ENCODE measurements at places on chromosomes 3 and 15.

GRCh38 chr3:193598202-193598601 is 5.2 kb downstream of the OPA1 start:
- DNase-seq, result no peak

DNA sequence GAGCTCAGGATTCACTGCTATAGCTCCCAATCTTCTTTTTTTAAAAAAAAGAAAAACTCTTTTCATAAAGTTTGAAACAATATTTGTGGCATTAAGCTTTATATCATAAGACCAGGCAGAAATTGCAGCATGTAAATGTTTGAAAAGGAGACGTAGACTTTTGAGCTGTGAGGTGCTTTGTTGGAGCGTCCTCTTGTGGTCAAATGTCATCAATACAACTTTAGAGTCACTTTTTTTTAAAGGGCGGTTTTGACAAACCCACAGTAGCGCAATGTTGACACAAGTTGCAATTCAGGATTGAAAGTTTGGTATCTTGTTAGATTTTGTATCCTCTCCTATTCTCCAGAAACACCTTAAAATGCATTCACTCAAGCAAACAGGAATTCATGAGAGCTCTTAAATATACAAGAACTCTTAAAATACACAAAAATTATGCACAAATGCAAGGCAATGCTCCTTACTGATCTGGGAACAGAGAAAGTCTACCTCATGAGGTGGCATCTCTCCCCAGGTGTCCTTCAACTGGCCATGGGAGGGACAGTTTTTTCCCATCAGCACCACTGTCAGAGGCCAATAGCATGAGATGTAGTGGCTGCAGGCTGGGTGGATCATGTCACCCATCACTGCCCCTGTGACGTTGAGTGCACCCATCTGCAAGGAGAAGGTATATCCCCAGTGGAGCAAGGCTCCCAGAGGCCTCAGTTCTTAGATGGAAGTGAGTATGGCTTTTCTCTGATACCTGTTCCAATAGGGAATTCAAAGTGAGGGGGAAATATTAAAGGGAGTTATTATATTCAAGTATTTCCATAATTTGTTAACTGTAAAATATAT is 70.7 kb downstream of the ANXA2 start:
- DNase-seq, result no peak

DNA sequence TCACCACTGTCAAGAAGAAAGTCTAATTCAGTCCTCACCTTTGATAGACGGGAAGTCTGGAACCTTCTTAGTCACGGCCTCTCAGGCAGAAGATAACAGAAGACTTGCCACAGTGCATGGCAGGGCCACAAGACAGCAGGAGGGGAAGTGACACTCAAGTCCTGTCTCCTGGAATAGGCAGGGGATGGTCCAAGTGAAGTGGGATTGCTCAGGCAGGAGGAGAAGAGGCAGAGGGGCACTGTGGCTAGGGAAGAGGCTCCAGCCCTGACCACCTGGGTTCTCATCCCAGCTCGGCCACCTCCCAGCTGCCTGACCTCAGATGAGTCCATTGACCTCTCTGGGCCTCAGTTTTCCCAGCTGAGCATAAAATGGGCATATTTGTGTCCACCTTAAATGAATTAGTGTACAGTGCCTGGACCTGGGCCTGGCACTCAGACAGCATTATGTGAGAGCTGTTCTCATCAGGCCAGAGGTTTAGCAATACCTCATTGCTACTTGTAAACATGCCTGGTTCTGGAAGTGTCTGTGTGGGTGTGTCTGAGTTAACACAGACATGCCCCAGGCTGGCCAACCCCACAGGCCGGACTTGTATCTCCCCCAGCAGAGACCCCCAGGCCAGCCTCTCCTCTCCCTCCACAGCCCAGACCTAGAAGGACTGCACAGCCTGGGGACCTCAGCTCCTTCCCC is 11.5 kb upstream of the PCSK6 start:
- DNase-seq, result no peak

DNA sequence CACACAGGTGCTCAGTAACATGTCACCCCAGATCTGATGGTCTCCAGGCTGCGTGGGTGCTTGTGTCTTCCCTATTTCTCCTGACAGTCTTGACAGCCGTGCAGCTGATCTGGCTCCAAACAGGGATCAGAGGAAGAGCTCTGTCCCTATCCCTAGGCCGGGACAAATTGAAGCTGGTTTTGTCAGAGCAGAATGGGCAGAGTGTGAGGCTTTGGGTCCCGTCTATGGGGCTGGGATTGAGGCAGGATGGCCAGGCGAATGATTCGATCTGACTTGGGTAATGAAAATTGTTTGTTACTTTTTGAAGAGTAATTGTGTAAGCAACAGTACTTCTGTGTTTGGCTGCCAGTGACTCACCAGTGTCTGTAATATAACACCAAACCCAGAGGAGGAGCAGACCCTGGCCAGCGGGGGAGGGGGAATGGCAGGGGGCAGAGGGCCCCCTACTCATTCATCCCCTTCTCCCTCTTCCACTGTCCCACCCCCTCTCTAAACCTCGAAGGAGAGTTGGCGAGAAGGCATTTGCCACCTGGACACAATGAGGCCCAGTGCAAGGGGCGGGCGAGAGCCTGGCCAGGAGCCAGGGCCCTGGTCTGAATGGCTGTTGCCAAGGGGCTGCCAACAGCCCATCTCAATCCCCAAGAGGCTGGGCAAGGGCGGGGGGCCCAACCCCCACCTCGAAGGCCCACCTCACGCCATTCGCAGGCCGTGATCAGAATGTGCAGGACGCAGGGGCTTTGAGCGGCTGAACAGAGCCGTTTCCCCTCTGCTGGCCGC is 4.9 kb upstream of the MAGEF1 start:
- DNase-seq, result peak; percentile 42

DNA sequence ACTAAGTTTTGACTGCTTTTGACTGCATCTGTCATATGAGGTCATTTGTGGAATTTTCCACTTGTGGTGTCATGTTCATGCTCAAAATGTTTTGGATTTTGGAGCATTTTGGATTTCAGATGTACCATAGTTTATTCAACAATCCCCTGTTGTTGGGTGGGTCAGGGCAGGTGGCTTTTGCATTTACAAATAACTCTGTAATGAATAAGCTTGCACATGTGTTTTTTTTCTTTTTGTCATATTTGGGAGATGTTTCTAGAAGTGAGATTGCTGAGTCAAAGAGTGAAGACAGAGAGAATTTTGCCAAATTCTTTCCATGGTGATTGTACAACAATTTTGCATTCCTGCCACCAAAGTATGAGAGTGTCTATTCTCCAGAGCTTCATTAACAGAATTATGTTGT is 62.4 kb upstream of the ADPGK start:
- DNase-seq, result no peak

- peak; percentile 87 for DNase-seq
Observed at GRCh38 chr3:186976837-186977750, 46.8 kb downstream of the ST6GAL1 start.

All from left lobe of liver (tissue), 2 donors.